GM12891 (cell line): ENCODE measurements at places on chromosomes 4 and X.
A peak's percentile ranks its signal among the peaks of the same experiment; 100 is the strongest.

GRCh38 chr4:16360694-16361262 is 134.5 kb upstream of the TAPT1 start:
- no peak for DNase-seq

GRCh38 chr4:38943343-38943742 is 75.7 kb downstream of the FAM114A1 start:
- DNase-seq = no peak

DNA sequence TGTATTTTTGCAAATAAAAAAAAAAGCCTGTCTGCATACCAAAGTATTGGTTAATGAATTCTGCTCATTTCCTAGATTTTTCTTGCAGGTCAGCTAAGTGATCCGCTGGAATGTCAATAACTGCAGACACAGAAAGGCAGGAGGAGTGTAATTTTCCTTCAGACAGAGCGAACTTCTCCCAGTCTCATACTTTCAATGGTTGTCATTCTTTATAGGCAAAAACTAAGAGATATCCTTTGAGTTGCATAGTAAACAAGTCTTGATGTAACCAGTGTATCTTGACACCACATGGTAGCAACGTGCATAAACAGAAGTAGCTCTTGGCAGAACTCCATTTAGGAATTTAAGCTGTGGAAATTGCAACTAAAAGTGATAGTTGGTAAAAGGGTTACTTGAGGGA is 8.2 kb downstream of the CAPN6 start:
- no peak for DNase-seq

GRCh38 chr4:87019246-87019791 is 84.5 kb downstream of the AFF1 start:
- no peak for DNase-seq

DNA sequence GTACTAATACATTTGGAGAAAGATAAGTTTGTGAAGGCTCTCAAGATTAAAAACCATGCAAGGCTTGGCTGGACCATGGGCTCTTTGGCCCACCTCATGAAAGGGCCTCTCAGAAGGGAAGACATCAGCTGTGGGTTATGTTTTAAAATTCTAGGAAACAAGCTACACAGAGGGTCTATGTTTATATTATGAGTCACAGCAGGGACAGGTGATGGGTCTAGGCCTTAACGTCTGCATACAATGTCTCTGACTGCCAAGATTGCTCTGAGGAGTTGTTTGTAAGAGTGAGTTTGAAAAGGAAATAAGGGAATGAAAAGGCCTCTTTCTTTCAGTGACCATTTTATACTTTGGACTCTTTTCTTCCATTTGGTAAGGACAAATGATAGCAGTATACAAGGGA is 77.0 kb upstream of the ARMCX2 start:
- DNase-seq = no peak

- DNase-seq = no peak
Observed at GRCh38 chrX:44914532-44915198, 41.7 kb downstream of the KDM6A start.

GRCh38 chrX:75522565-75523431 is at the start of gene ZDHHC15:
Gene ZDHHC15, minus strand, starts transcription at chrX:75523037. Its CDS starts 13 bp downstream, at chrX:75523024.
- no peak for DNase-seq

GRCh38 chr4:104424475-104424941 is 70.2 kb downstream of the CXXC4 start:
- DNase-seq = no peak

GRCh38 chrX:25207803-25208475 is 192.2 kb upstream of the ARX start:
- no peak for DNase-seq

DNA sequence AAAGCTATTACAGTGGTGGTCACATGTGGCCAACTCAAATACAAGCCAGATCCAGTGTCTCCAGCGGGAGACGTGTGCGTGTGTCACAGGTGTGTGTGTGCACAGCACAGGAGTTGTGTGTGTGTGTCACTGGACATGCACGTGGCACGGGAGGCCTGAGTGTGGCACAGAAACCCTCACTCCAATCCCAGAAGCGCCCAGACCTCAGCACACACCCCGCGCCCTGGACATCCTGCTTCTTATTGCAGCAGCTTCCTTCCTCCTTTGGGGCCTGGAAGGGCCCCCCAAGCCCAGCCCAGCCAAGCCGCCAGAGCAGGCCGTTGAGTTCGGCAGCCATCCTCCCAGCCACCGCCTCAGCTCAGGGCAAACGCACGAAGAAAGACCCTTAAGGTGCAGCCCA is 37.9 kb downstream of the ACOX3 start:
- no peak for DNase-seq

DNA sequence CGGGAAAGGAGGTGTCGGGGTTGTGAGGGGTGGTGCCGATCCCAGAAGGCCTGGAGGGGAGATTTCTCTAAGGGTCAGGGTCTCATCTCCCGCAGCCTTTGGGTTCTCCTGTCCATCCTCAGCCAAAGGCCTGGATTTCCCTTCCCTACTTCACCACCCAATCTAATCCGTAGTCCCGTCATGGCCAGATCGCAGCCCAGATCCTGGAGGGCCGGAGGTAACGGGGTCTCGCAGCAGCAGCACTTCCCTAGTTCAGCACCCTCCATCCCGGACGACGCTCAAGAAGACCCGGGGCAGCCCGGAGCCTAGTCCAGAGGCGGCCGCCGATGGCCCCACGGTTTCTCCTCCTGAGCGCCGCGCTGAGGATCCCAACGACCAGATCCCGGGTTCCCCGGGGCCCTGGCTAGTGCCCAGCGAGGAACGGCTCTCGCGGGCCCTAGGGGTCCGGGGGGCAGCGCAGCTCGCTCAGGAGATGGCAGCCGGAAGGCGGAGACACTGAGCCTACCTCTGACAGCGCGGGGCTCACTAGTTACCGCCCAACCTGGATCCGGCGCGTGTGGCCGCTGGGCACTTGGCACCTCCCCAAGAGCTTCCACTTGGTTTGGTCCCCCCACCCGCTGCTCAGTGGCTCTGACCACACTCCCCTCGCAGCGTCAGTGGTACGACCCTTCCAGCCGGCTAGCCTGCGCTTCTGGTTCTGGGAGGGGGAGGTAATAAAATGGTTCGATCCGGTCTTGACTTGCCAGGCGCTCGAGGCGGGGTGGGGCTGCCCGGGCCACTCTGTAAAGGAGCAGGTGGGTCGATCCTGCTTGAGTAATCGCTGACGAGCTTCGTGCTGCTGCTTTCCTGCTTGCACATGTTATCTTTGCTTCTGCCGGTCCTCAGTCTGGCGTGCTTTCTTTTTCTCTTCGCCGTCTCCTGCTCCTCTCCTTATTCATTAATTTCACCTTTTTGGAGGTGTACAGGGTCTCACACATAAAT is 3.6 kb downstream of the MAGIX start:
- no peak for DNase-seq

DNA sequence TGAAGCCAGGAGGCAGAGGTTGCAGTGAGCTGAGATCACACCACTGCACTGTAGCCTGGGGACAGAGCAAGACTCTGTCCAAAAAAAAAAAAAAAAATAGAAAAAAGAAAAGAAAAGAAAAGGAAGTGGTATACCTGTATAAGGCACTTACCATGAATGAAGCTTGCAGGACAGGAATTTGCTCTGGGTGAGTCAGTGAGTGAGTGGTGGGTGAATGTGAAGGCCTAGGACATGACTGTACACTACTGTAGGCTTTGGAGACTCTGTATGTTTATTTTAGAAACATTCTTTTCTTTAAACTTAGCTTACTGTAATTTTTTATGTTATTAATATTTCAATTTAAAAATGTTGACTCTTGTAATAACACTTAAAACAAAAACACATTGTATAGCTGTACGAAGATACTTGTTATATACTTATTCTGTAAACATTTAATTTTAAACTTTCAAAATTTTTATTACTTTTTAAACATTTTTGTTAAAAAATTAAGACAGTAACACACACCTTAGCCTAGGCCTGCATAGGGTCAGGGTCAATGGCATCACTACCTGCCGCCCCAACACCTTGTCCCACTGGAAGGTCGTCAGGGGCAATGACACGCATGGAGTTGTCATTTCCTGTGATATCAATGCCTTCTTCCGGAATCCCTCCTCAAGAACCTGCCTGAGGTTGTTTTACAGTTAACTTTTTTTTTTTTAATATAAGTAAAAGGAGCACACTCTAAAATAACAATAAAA is 78.7 kb downstream of the CLNK start:
- no peak for DNase-seq

DNA sequence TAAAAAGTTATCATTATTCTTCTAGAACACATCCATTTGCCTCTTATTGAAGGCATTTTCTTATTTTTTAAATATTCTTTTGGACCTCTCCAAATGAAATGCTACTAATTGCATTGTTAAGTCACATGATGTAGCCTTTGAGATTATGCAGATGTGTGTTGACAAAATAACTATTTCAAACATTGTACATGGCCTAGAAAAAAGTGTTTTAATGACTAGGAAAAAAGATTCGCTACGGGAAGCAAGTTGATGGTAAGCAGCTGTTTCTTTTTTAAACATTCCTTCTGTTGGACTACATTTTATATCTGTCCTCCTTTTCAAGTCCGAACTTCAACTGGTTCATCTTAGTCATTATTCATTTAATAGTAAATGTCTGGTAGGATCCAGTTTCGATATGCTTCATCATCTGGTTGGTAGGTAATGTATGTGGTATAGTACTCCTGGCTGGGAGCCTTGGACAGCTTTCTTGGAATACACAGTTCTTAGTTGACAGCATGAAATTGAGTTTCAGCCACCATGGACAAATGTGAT is 34.3 kb upstream of the GUCY1A1 start:
- DNase-seq = no peak

DNA sequence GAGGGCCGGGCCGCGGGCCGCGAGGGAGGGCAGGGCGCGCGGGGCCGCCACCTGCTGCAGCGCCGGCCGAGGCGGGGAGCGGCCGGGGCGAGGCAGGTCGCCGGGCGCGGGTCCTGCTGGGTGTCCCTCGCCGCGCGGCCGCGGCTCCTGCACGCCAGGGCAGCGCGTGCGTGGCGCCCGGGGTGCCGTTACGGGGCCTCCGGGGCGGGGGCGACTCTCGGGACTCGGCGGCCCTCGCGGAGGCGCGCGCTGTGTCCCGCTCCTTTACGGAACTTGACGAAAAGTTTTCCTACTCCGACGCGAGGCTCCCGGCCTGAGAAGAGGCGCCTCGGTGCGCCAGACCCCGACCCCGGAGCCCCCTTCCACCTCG is 329 bp downstream of the TBC1D14 start:
- peak; percentile 58 for DNase-seq

DNA sequence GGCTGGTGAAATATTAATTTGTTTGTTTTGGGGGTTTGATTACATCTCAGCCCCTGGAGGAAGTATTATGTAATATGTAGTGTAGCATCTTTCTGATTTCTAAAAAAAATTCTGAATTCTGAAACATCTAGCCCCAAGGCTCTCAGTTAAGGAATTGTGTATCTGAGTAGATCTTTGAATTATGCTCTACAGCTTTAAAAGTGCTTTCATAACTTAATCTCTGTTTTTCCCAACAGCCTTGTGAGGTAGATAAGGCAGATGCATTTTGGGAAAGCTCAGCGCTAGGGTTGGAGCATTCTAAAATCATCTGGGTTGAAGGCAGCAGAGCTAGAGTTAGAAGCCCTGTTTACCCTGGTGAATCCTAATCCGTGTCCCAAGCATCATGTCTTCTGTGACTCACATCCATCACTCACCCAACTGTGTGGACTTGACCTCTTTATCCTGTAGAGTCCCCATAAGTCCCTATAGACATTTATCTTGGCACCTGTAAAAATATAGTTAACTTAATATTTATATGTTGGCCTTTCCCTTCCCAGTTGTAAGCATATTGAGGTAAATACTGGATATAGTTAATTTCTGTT is 49.8 kb downstream of the FNIP2 start:
- no peak for DNase-seq

GRCh38 chrX:86504297-86504696 is 356.0 kb downstream of the DACH2 start:
- DNase-seq = no peak

- DNase-seq = no peak
Observed at GRCh38 chr4:168813890-168814289, 196.2 kb downstream of the CBR4 start.
